Left lung (tissue), 14 donors: ENCODE measurements at places on chromosomes 4 and X. TPM values are rescaled to one million over a fixed set of nuclear protein-coding genes. Genes with fewer than 3 reads are reported as not detected.

SORCS2 gene
- polyA plus RNA-seq = 5.2 TPM

DNA sequence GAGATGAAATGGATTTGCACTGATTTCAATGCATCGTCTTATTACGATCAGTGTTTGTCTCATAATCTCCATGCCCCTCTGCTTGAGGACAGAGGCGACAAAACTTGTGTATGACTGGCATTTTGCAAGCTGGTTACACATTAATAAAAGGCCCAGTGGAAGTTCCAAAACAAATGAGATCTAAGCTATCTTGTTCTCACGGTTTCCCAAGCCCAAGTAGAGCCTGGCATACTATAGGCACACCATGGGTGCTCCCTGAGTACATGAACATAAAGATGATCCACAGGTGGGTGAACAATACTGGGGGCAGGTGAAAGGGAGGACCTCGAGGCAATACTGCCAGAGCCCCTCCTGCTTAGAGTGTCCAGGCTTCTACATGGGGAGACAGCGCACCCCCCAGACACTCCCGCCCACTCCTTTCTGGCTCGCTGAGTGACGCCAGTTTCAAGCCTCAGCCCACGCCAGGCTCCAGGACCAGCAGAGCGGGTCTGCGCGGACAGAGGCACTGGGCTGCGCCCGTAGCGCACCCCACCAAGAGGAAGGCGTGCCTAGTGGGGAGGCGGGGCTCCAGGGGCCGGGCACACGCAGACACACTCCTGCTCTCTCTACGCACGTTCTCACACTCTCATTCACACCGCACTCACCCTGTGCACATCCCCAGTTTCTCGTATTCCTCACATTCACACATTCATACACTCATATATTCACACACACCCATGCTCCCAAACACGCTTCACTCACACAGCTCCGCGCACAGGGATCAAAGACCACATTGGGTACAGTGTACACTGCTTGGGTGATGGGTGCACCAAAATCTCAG is 8.9 kb upstream of the GSX2 start:
- no peak for DNase-seq

DNA sequence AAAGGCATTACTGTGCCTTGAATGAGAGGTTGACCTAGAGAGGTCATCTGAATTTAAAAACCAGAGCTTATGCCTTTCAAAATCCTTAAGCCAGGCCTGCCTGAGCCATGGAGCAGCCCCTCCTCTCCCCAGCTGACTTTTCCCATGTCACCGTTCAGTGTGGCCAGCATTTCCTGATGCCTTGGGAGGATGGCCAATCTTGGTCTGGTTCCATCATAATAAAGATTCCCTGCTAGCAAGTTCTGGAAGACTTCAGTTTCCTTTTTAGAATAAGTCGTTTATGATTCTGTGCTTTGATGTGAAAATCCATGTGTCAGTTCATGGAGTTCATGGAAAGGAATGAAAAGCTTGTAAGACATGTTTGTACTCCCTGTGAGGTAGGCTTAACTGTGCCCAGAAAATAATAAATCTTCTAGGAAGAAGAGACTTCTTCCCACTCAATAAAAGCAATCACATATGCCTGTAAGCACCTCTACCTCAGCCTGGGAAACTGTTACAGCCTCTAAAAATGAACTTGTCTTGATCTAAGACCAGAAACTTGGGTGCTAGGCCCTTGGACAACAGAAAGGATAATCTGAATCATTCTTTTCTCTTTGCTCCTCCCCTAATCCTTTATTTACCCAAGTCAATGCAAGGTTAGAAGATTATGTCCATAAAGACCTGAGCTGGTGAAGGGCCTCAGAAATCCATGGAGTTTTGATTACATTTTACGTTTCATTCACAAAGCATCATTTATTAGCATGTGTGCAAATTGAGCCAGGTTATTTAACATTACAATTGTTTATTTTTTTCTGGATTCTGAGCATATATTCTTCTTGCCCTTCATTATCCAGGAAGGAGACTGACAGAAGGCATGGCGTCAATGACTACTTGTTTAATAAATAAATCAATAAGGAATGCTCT is 84.0 kb upstream of the TBC1D9 start:
- DNase-seq = peak; percentile 59

EMCN gene
- 34.8 TPM for polyA plus RNA-seq

EVC gene
- polyA plus RNA-seq = 27.6 TPM

DNA sequence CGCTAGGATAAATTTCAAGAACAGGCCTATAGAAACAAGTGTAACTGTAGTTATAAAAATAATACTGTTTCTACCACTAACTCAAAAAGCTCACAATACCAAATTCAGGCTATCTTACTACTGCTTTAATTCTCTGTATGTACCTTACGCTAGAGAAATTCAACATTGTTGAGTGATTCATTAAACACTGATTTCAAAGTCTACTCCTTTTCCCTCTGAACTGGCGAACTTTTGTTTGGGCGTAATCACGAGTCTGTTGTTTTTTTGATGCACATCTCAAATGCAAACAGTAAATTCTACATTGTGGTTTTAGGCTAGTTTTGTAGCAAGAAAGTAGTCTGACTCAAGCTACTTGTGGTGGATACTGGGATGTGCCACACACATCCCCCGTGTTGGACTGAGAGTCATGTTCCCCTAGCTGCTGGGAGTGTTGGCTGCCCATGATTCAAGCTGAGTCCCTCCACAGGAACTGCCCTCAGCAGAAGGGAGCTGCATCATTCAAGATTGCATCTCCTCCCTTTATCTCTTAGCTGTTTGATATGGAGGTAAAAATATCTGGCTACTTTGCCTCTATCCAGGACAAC is 406.1 kb downstream of the RAPGEF2 start:
- DNase-seq = no peak

GRCh38 chr4:164252286-164252685 is 501.6 kb upstream of the SMIM31 start:
- no peak for DNase-seq

XIAP gene
- polyA plus RNA-seq = 42.4 TPM

UGT2A1 gene
- not detected for polyA plus RNA-seq
